ENCODE measurements at places on chromosomes 5 and 9.

- no peak for DNase-seq
Observed at GRCh38 chr9:5326187-5326586, 13.5 kb downstream of the RLN1 start.

DNA sequence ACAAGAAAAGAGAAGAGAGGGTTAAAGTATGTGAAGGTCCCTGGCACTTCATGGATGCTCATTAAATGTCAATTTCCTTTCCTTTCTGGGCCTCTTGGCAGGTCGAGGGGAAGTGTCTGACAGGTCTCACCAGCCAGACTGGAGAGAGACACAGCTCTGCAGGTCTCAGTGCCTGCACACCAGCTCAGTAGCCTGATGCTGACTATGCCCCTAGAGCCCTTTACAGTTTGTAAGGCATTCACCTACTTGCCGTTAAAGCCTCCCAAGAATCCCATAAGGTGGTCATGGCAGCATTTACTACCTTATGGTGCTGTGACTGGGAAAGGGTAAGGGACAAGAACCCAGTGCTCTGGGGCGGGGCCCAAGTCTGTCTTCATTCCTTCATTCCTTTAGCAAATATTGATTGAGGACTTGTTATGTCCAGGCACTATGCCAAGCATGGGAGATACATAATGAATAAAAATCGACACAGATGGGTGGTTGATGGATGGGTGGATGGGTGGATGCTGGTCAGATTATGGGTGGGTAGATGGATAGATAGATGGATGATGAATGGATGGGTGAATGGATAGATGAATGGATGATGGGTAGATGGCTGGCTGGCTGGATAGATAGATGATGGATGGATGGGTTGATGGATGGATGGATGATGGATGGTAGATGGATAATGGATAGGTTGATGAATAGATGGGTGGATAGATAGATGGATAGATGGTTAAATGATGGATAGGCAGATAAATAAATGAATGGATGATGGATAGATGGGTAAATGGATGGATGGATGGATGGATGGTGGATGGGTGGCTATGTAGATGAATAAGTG, 21.3 kb upstream of the KIF12 start:
- no peak for DNase-seq

DNA sequence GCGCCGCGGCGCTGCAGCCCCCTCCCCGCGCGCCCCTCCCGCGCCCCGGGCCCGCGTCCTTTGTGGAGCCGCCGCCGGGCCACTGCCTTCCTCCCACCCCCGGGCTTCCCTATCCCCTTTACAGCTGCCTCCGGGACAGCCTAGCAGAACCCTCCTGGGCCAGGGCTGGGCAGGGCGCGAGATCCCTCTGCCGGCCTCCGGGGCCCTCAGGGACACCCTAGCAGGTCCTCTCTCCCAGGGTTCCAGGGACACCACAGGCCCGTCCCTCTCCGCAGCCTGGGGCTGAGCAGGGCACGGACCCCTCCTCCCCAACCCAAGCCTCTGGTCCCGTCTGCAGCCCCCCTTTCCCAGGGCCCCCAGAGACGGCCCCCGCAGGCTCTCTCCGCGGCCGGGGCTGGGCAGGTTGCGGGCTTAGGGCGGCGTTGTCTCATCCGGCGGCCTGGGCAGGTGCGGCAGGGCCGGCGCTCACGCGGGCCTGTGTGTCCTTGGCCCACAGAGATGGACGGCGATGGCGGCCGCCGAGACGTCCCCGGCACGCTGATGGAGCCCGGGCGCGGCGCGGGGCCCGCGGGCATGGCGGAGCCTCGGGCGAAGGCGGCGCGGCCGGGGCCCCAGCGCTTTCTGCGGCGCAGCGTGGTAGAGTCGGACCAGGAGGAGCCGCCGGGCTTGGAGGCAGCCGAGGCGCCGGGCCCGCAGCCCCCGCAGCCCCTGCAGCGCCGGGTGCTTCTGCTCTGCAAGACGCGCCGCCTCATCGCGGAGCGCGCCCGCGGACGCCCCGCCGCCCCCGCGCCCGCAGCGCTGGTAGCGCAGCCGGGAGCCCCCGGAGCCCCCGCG, 710 bp downstream of the WNK2 start:
- DNase-seq = no peak

- no peak for DNase-seq
Observed at GRCh38 chr5:1760656-1761452, 38.8 kb downstream of the MRPL36 start.

DNA sequence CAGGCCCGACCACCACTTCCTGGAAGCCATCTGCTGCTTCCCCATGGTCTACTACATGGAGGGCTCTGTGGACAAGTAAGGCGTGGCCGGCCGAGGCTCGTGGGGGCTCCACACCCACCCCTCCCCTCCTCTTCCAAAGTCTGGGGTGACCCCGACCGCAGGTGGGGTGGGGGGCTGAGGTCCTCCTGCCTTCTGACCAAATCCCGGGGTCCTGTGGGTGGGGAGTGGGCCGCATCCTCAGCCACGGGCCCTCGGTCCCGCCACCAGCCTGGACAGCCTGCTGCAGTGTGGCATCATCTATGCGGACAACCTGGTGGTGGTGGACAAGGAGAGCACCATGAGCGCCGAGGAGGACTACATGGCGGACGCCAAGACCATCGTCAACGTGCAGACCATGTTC, 76.4 kb downstream of the KCNT1 start:
- DNase-seq = no peak

- DNase-seq = no peak
Observed at GRCh38 chr9:123239726-123240125, 28.7 kb downstream of the STRBP start.
